ENCODE measurements at places on chromosomes 16 and 17.

DNA sequence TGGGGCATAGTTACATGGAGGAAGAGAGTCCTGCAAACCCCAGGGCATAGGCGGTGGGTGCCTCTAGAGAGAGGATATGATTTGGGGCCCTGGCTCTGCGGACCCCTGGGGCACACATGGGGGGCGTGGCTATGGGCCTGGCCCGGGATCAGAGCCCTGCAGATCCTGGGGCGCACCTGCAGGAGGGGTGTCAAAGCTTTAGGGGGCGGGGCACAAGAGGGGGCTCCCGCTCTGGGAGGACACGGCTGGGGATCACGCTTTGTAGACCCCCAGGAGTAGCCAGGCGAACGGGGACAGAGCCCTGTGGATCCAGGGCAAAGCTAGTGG lies 497 bp downstream of the BCL7C start:
- no peak for DNase-seq

GRCh38 chr17:21505819-21506815 lies 130.0 kb downstream of the KCNJ12 start:
- DNase-seq, result no peak

DNA sequence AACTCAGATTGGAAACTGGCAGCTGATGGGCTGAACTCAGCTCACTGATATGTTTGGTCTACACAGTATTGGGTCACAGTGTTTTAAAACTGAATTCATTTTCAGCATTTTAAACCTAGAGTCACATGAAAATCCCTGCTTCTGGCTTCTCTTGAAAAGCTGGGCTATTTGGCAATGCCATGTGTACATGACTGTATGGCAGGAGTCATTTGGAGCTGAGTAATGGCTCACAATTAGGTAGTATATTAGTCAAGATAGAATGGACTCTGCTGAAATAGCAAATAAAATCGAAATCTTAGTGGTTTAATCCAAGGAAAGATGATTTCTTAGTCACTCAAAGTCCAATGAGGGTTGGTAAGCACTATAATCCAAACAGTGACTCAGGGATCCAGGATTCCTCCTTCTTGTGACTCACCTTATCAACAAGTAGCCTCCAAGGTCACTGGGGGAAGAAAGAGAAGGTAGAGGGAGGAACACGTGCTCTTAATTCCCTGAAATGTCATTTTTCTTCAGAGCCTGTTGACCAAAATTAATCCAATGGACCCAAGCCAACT lies 13.9 kb upstream of the PMP22 start:
- DNase-seq, result no peak

GRCh38 chr17:82614095-82614631 lies 34.1 kb downstream of the WDR45B start:
- DNase-seq, result no peak

DNA sequence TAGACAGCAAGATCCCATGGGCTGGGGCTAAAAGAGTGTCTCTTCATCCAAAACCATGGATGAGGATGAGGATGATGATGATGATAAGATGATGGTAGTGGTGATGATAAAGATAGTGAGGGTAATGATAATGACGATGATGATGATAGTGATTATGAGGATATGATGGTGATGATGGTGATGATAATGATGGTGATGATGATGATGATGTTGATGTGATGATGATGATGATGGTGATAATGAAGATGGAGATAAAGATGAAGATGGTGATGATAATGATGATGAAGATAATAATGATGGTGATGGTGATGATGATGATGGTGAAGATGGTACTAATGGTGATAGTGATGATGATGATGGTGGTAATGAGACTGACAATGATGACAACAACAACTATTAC lies 299.5 kb downstream of the NPIPA8 start:
- no peak for DNase-seq

GRCh38 chr17:17710728-17711541 lies 29.7 kb downstream of the RAI1 start:
- no peak for DNase-seq

DNA sequence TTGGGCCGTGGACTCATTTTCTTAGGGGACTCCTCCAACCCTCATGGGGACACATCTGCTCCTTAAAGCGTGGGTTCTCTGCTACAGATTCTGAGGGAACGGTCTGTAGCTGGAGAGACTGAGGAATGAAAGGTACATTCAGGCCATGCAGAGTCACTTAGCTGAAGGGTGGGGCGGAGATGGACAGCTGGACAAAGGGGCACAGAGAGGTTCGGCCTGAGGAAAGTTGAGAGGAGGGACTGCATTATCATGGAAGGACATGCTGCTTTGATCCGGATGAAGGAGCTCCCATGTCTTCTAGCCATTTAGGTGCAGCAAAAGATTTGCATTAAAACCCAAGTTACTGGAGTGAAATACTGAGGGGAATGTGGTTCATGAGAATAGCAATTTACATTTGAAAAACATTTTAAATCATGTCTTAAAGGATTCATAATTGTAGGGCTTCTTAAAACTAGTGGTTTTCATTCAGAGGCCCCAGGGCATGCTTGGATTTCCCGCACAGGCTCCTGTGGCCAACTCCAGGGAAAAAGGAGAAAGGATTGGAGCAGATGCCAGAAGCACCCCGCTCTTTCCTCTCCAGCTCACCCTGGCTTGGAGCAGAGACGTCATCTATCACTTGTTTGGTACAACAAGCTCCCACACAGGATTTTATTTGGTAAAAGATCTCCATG lies 54.2 kb downstream of the CDRT4 start:
- DNase-seq, result no peak

DNA sequence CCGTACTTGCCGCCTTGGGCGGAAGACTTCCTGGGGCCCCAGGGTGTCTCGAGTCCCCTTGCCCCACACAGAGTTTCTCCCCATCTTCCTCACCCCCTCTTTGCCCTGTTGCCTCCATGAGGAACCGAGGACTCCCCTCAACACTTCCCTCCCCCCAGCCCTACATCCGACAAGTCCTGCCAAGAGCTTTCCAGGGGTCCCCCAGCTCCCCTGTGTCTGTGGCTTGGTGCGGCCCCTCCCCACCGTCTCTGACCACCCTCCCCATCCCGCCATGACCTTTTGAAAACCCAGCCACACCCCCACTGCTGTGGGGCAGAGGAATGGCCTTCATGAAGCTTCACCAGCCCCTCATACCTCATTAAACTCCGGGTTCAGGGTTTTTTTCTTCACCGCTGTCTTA lies 11.4 kb downstream of the SCGB1C2 start:
- DNase-seq, result no peak

DNA sequence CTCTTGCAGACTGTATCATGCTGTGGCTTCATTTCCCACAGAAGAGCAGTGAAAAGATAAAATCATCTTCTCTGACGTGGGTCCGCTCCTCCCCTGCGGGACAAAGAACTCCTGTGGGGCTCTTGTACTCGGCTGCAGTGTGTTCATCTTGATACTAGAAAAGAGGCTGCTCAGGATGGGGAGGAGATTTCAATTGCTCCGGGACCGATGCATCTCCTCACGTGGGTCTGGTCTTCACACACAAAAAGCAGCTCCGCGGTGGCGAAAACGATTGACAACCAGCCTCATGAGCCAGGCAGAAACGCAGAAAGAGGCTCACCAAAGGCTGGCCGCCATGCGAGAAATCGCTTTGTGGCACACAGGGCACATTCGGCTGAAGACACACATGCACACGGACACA lies 14.4 kb upstream of the KCNJ18 start:
- DNase-seq, result no peak

DNA sequence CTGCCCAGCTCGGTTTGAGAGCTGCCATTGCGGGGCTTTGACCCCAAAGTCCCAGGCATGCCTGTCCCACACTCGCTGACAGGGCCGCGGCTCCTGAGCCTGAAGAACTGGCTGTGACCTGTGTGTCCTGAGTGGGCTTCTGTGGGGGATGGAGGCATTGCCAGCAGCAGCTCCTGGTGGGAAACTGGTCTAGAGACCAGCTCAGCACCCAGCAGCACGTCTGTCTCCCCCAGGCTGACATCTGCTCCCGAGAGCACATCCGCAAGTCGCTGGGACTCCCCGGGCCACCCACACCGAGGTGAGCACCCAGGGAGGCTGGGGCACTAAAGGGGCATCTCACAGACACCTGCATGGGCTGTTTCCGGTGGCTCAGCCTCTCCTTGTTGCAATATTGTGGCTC lies 13.4 kb downstream of the ENDOV start:
- no peak for DNase-seq

DNA sequence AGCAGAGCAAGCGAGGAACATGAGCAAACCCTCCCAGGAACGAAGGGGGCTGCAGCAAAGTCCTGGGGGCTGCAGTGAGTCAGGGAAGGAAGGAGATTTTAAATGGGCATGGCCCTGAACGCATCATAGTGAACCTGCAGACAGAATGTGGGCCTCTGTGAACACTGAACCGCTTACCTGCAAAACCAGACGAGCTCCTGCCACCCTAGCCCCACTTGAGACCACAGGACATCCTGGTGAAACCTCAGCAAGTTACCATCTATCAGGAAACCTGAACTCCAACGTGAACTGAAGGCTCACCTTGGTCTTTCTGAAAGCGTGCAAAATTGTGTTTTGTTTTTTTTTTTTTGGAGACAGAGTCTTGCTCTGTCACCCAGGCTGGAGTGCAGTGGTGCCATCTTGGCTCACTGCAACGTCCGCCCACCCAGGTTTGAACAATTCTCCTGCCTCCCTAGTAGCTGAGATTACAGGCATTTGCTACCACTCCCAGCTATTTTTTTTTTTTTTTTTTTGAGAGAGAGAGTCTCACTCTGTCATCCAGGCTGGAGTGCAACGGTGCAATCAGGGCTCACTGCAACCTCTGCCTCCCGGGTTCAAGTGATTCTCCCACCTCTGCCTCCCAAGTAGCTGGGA lies 30.8 kb downstream of the FANCA start:
- DNase-seq, result no peak

- no peak for DNase-seq
Measured at GRCh38 chr16:12191102-12191501, 214.6 kb downstream of the SNX29 start.

GRCh38 chr17:11900041-11900476 lies 97.2 kb downstream of the ZNF18 start:
- no peak for DNase-seq

DNA sequence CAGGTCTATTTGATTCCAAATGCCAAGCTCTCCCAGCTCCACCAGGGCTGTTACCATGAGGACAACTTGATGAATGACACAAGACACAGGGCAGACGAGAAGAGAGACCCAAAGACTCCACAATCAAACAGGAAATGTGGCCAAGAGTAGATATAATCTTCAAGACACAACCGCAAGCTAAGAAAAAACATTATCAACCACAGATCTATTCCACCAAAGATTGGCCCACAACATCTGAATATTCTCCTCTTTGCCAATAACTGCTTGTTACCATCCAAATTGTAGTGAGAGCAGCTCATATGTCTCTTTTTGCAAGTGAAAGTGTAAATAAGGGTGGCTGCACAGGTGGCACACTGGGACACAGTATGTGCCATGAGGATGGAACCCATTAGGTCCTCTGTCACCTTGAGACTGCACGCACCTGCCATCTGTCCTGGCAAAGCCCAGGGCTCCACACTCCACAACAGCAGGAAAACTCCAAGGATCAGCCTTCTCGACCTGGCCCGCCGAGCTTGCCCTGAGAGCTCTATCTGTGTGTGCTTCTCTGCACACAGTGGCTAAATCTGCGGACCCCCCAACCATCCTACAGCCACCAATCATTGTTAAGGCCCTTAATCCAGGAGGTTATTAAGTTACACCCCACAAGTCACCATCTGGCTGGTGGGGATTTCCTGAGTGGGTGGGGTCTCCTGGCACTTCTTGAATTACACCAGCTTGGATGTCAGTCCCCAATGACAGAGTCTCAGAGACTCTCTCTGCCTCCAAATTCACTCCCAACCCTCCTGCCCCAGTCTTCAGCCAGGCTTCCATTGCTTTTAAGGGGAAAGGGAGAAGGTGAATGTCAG lies 50.5 kb downstream of the DYNLRB2 start:
- DNase-seq, result no peak

GRCh38 chr16:71693164-71693563 lies 31.3 kb downstream of the PHLPP2 start:
- no peak for DNase-seq

GRCh38 chr17:49387498-49388289 lies 25.6 kb upstream of the ZNF652 start:
- no peak for DNase-seq

GRCh38 chr17:78709119-78709681 lies 72.9 kb downstream of the CYTH1 start:
- no peak for DNase-seq

- DNase-seq, result no peak
Measured at GRCh38 chr17:66364990-66365490, 62.6 kb downstream of the PRKCA start.

DNA sequence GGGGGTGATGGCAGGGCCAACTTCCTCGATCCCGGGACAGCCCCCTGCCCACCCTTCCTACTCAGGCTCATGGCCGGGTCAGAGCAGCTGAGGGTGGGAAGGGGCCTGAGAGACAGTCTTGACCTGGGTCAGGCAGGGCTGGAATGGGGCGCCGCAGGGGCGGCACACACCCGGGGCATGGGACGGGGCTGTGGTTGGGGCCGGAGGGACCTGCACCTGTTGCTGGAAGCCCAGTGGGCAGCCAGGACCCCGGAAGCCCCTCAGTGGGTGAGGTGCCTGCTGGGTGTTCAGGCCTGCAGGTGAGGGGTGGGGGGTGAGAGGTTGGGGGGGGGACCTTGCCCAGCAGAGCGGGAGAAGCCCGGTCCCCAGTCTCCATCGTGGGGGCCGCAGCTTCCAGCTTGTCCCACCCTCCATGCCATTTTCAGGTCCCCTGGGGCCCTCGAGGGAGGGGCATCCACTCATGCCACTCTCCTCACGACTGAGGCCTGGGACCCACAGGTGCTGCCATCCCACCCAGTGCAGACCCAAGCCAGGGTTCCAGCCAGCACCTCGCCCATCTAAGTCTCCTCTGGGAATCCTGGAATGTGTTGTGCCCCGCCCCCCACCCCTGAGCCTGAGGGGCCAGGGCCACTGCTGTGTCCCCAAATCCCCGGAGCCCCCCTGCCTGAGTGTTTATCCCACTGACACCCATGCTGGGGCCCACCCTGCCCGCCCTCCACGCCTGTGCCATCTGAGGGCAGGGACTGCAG lies 43.4 kb upstream of the ACSF3 start:
- no peak for DNase-seq

GRCh38 chr17:48004983-48005382 lies 32.6 kb downstream of the COPZ2 start:
- no peak for DNase-seq

- DNase-seq, result no peak
Measured at GRCh38 chr16:53689636-53690035, 14.0 kb downstream of the RPGRIP1L start.

GRCh38 chr17:64783031-64783461 lies 120.9 kb upstream of the SMURF2 start:
- no peak for DNase-seq

DNA sequence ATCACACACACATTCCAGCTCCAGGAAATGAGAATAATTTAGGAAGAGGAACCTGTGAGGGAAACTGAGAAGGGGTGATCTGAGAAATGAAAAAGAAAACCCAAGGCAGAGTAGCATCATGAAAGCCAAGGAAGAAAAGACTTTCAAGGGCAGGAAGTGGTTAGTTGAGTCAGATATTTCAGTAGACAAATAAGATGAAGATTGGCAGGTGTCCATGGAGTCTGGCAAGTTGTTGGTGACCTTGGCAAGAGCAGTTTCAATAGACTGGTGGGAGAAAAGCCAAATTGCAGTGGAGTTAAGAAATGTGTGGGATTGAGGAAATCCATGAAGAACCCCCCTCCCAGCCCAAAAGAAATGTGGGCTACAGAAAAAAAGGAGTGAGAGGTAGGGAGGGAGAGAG lies 10.7 kb downstream of the GNAO1 start:
- no peak for DNase-seq

GRCh38 chr17:75430159-75430974 lies 24.9 kb upstream of the GRB2 start:
- no peak for DNase-seq
